Activated CD8-positive, alpha-beta T cell treated with anti-CD3 and anti-CD28 coated beads, Interleukin-2, amount 10 ng/mL, durations not matched to agents 7 days and 5 days (primary cell): ENCODE measurements at places on chromosomes 6 and 20.
A peak's percentile ranks its signal among the peaks of the same experiment; 100 is the strongest.

GRCh38 chr6:79042799-79043126 lies 35.3 kb downstream of the PHIP start:
- no peak for DNase-seq
- peaks cover 45% of the 10 kb centered on the region for H3K36me3 ChIP-seq
- H3K27ac ChIP-seq: no peak overlapping the region
- H3K4me3 ChIP-seq: no peak overlapping the region
- no peaks in the 10 kb centered on the region for H3K27me3 ChIP-seq
- H3K4me1 ChIP-seq: peaks cover 31% of the 10 kb centered on the region

GRCh38 chr20:63441136-63442099 lies 31.0 kb downstream of the KCNQ2 start:
- H3K4me3 ChIP-seq: peak overlapping the region; percentile 19
- H3K4me1 ChIP-seq: peaks cover 24% of the 10 kb centered on the region
- H3K27ac ChIP-seq: peak overlapping the region; percentile 51
- DNase-seq: peak; percentile 72
- H3K27me3 ChIP-seq: peaks cover 3% of the 10 kb centered on the region

- no peaks in the 10 kb centered on the region for H3K36me3 ChIP-seq
- H3K27me3 ChIP-seq: no peaks in the 10 kb centered on the region
- H3K4me1 ChIP-seq: no peaks in the 10 kb centered on the region
- H3K27ac ChIP-seq: no peak overlapping the region
Measured at GRCh38 chr6:2135401-2135800, 110.0 kb downstream of the GMDS start.

DNA sequence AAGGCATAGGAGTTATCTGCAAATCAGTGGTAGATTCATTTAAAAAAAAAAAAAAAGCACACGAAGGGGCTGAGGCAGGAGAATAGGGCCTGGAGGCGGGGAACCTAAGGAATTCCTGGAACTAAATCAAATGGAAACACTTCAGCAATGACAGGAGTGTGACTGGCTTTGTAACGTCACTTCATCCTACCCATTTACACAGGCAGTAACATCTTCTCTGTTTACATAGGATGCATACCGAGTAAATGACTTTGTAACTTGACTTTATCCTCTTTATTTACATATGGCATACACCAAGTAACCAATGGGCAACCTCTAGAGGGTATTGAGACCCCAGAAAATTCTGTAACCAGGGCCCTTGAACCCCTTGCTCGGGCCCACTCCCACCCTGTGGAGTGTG lies 56.4 kb upstream of the IYD start:
- H3K27me3 ChIP-seq: peaks cover 8% of the 10 kb centered on the region
- no peak overlapping the region for H3K27ac ChIP-seq
- no peaks in the 10 kb centered on the region for H3K36me3 ChIP-seq
- DNase-seq: no peak
- no peak overlapping the region for H3K4me3 ChIP-seq

DNA sequence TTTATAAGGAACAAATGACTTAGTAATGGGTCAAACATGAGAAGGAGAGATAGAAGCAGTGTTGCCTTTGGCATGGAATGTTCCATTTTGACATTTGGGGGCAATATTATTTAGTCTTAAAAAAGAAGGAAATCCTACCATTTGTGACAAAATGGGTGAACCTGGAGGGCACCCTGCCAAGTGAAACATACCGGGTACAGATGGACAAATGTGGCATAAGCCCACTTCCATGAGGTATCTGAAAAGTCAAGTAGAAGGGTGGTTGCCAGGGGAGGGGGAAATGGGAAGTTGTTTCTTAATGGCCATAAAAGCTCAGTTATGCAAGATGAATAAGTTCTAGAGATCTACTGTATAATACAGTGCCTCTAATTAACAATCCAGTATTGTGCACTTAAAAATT lies 269.3 kb downstream of the TBC1D7 start:
- no peak overlapping the region for H3K4me3 ChIP-seq
- no peak overlapping the region for H3K27ac ChIP-seq
- peaks cover 2% of the 10 kb centered on the region for H3K27me3 ChIP-seq
- no peaks in the 10 kb centered on the region for H3K36me3 ChIP-seq
- H3K4me1 ChIP-seq: no peaks in the 10 kb centered on the region

DNA sequence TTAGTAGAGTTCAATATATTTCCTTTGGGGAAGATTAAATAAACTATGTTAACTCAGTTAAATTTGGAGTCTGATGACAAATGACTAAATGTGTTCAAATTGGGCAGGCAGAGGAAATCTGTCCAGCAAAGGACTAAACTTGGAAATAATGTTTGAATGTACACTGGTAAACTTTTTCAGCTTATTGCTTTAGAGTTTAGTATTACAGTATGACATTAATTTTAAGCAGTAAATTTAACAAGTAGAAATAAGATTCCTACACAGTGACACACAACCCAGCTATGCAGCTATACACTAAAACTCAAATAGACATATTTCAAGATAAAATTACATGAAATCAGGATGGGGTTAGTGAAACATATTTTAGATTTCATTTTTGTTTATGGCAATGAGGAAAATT lies 42.6 kb upstream of the HDGFL1 start:
- no peaks in the 10 kb centered on the region for H3K27me3 ChIP-seq
- no peaks in the 10 kb centered on the region for H3K36me3 ChIP-seq
- DNase-seq: no peak

DNA sequence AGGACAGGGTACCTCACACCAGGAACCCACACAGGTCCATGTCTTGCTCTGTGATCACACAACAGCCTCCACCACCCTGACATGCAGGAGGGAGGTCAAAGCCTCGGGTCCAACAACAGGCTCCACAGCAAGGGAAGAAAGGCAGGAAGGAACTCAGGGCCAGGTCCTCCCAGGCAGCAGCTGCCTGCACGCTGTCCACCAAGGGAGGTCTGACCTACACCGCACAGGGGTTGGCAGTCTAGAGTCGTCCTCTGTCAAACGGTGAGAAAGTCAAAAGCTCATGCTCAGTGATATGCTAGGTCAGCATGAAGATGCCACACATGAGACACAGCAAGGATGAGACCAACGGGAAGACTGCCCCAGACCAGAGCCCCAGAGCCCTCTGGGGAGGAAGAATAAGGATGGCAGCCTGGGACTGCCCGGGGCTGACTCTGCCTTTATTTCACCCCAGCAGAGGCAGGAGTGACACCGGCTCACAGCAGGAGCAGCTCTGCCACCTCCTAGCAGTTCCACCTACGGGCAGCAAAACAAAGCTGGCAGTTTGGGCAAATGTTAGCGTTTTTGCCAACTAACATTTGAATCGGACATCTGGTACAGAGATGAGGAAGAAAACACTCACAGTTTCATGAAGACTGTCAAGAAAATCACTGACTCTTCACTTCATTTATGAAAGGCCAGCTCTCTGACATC lies 8.5 kb downstream of the GMEB2 start:
- H3K27ac ChIP-seq: no peak overlapping the region
- H3K27me3 ChIP-seq: no peaks in the 10 kb centered on the region
- H3K4me3 ChIP-seq: no peak overlapping the region
- H3K36me3 ChIP-seq: peaks cover 32% of the 10 kb centered on the region
- peaks cover 3% of the 10 kb centered on the region for H3K4me1 ChIP-seq
- no peak for DNase-seq

DNA sequence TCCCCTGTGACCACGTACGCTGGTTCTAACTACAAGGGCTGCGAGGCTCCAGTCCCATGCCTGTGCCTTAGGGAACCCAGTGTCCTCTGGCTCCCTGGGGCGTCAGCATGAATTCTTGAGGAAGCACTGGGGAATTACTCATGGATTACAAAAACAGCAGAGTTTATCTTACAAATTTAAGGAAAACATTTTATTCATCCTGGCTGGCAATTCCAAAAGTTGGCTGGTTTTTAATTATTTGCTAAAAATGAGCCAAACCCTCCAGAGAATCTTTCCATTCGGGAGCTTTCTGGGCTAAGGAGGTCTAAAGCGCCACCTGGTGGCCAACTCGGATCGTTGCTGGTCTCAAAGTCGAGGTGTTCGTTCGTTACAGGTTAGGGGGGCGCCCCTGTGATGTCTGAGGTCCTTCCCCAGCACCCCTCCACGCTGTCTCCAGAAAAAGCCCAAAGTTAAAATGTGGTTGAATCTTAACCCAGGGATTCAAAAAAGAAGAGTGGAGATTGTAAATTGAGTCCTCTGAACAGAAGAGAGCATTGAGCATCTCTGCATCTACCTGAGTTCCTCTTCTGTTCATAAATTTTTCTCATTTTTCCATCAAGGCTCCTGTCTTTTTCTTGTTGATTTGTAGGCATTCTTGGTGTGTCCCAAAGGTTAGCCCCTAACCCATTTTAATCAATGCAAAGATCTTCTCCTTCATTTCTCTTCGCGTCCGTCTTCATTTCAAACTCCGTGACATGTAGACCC lies 99.4 kb downstream of the BFSP1 start:
- H3K27me3 ChIP-seq: peaks cover 4% of the 10 kb centered on the region
- H3K4me3 ChIP-seq: no peak overlapping the region

DNA sequence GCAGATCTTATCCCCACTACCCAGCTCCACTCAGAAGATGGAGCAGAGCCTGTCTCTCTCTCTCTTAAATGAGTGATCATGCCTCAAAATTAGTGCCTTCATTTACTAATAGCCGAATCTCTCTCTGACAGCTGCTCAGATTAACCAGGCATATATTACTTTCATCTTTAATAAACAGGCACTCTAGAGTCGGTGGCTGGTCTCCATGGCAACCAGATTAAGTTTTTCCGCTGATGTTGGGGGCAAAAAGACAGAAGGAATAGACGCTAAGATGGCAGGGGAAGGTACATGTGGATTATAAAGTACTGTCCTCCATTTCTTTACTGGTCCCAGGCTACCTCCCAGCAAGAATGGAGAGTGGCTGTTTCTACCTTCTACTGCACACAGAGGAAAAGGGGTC lies 121.6 kb downstream of the QRSL1 start:
- no peak overlapping the region for H3K27ac ChIP-seq
- no peak overlapping the region for H3K4me3 ChIP-seq
- H3K27me3 ChIP-seq: peaks cover 12% of the 10 kb centered on the region
- DNase-seq: no peak

- peaks cover 2% of the 10 kb centered on the region for H3K4me1 ChIP-seq
- peak; percentile 84 for DNase-seq
- no peak overlapping the region for H3K4me3 ChIP-seq
- H3K27ac ChIP-seq: no peak overlapping the region
- peaks cover 5% of the 10 kb centered on the region for H3K27me3 ChIP-seq
Measured at GRCh38 chr6:149834513-149835481, 29.4 kb downstream of the LRP11 start.

DNA sequence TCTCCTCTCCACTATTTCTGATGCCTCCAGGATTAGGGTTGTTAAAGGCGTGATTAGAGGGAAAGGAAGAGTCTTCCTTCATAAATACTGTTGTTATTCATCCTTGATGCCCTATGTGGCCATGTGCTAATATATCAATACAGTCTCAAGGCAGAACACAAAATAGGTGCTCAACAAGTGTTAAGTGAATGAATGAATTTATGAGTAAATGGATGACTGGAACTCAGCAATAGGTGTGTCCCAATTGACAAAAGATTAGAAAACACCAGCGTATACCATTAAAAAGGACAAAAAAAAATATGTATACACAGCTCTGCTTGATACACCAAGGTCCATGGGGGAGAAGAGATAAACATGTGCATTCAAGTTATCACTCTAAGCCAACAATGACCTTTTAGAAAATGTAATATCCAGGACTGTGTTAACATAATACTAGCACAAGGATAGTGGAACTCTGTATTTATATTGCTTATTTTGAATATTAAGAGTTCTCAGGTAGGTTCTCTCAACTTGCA lies 171.2 kb upstream of the MYLIP start:
- H3K4me1 ChIP-seq: peaks cover 14% of the 10 kb centered on the region
- no peak overlapping the region for H3K4me3 ChIP-seq

GRCh38 chr6:40328986-40329545 lies 258.1 kb downstream of the LRFN2 start:
- peaks cover 30% of the 10 kb centered on the region for H3K4me1 ChIP-seq
- H3K36me3 ChIP-seq: no peaks in the 10 kb centered on the region
- H3K4me3 ChIP-seq: no peak overlapping the region

DNA sequence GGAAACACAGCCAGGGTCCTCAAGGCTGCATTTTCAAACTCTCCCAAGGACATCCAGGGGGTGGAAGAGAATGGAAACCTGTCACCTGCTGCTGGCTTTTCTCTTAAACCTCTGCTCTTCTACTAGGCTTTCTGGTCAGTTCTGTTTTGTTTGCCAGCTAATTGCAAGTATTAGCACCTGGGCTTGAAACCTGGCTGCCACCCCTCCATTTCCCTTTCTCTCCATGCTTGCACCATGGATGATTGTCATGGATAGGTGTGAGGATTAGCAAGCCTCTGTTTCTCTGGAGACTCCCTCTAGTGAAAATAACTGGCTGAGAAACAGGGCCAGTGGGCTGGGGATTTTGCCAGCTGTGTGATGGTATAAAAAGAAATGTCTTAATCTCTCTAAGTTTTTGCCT lies 33.0 kb upstream of the GPR6 start:
- no peak for DNase-seq
- H3K27me3 ChIP-seq: peaks cover 14% of the 10 kb centered on the region
- H3K4me1 ChIP-seq: no peaks in the 10 kb centered on the region
- no peak overlapping the region for H3K27ac ChIP-seq
- H3K4me3 ChIP-seq: no peak overlapping the region

DNA sequence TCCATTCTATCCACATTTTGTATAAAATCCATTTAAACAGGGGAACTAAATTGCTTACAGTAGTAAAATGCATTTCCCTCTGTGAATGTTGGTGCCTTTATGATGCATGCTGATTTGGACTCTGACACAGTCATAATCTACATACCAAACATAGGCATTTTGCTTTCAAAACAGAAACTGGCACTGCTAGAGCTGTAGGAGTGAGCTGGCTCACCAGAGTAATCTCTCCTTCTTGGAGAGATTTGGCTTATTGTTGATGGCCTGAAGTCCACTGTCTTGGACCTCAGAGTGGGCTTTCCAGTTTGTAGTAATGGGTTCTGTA lies 363.2 kb upstream of the FLRT3 start:
- H3K4me3 ChIP-seq: no peak overlapping the region
- no peak overlapping the region for H3K27ac ChIP-seq
- H3K27me3 ChIP-seq: no peaks in the 10 kb centered on the region
- no peak for DNase-seq

DNA sequence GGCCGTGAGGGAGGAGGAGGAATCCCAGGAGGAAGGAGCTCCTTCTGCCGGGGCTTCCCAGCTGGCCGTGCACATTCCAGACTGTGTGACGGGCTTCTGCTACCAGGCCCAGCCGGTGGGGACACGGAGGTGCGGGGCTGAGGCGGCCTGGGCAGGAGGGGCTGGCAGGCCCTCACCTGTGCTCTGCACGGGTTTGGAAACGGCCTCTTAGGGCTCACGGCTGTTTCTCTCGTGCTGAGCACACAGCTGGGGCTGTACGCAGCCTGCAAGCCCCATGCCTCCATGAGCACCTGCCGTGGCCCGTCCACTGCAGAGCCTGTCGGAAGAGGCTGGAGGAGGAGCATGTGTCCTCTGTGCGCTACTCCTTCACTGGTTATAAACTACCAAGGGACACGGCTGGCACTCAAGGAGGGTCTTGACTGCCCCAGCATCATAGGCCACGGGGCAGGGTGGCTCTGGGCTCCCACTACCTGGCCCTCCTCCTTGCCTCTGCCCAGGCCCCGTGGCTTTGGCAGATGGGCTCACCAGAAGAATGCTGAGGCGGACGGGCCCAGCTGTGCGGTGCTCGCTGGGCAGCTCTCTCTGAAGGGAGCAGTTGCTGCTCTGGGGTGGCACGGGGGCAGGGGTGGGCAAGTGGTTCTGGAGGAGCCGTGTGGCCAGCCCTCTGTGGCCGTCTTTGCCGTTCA lies 15.8 kb downstream of the NPEPL1 start:
- peaks cover 3% of the 10 kb centered on the region for H3K4me1 ChIP-seq
- H3K27me3 ChIP-seq: no peaks in the 10 kb centered on the region
- peaks cover 12% of the 10 kb centered on the region for H3K36me3 ChIP-seq
- H3K27ac ChIP-seq: no peak overlapping the region
- no peak overlapping the region for H3K4me3 ChIP-seq
